ENCODE measurements at places on chromosomes 2 and 18.

DNA sequence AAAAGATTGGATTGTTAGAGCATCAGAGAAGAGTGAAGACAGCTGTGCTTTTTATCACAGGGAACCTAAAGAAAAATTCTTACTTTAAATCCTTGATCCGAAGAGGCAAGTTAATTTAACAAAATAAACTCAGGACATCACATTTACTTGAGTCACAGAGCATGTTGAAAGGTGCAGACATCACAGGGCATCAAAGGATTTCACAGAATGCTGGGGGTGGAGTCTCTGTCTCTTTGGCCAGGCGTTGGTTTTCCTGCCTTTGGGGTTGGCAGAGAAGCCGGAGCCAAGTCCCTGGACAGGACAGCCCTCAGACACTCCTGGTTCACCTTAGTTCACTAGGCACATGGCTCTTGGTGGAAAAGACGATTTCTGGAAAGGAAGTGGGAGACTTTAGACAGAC lies 56.3 kb downstream of the SH3RF3 start:
- DNase-seq: no peak

GRCh38 chr2:173874003-173874893 lies 90.9 kb downstream of the SP3 start:
- DNase-seq: no peak

DNA sequence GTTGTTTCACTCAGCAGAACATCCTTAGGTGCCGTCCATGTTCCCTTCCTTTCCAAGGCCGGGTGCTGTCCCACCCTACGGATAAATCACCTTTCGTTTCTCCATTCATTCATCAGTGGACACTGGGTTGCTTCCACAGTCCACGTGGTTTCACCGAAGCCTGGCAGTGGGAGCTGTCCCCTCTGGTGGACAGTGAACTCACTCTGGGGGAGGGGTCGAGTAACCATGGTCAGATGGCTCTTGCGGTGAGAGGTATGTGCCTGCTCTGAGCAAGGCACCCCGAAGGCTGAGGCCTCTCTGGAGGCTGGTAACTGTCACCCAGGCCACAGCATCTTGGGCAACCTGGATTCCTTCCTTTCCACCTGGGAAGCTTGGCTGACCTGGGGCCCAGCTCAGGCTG lies 61.5 kb upstream of the TWIST2 start:
- no peak for DNase-seq

- DNase-seq: no peak
Observed at GRCh38 chr2:46950314-46950713, 34.7 kb upstream of the MCFD2 start.

- no peak for DNase-seq
Observed at GRCh38 chr18:62848946-62849345, 133.6 kb downstream of the PHLPP1 start.

- DNase-seq: no peak
Observed at GRCh38 chr2:144771348-144771747, 251.4 kb upstream of the ZEB2 start.

- no peak for DNase-seq
Observed at GRCh38 chr2:180730976-180731375, 249.4 kb upstream of the UBE2E3 start.

GRCh38 chr2:181984814-181985631 lies 630 bp upstream of the PPP1R1C start:
- no peak for DNase-seq

DNA sequence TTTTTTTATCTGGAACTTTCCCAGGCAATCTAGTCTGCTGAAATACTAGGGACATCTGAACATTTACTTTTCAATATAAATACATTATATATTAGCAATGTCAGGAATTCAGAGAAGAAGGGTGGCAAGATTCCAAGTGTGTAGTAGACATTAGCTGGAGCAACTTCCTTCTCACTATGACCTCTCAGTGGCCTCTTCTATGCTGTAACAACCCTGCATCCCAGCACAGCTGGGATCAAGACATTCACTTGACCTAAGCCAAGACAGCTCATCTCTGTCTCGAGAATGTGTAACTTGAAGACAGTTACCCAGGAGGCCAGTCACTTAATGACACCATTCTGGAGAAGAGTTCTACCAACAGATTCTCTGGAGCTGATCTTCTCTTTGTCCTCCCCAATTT lies 61.7 kb upstream of the RALBP1 start:
- no peak for DNase-seq

GRCh38 chr2:43455731-43456642 lies 139.9 kb downstream of the THADA start:
- no peak for DNase-seq

DNA sequence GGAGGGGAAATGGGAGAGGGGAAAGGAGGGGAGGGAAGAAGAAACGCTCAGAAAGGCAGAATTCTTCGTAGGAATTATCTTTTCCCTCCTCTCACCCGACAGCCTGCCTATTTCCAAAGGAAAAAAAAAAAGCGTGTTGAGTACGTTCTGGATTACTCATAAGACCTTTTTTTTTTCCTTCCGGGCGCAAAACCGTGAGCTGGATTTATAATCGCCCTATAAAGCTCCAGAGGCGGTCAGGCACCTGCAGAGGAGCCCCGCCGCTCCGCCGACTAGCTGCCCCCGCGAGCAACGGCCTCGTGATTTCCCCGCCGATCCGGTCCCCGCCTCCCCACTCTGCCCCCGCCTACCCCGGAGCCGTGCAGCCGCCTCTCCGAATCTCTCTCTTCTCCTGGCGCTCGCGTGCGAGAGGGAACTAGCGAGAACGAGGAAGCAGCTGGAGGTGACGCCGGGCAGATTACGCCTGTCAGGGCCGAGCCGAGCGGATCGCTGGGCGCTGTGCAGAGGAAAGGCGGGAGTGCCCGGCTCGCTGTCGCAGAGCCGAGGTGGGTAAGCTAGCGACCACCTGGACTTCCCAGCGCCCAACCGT lies at the start of gene GAD1:
GAD1 (plus strand) TSS at position 384 of the 589 bp plus-strand sequence. CDS start 1,705 bp downstream, outside the sequence.
- DNase-seq: peak; percentile 35

DNA sequence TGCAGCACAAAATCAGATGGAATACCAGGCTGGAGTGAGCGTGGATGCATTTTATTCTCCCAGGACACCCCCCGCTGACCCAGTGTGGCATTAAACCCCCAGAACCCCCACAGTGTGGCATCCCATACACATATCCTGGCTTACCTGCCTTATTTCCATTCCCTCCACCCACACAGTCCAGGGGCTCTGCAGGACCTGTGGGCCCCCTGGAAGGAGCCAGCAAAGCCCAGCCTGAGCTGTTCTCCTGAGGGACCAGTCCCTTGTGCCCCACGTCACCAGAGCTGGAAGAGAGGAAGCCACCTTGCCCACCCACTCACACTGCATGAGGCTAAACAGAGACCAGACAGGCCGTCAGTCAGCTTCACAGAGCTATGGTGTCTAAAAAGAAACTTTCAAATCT lies 20.1 kb downstream of the ST8SIA5 start:
- DNase-seq: no peak

DNA sequence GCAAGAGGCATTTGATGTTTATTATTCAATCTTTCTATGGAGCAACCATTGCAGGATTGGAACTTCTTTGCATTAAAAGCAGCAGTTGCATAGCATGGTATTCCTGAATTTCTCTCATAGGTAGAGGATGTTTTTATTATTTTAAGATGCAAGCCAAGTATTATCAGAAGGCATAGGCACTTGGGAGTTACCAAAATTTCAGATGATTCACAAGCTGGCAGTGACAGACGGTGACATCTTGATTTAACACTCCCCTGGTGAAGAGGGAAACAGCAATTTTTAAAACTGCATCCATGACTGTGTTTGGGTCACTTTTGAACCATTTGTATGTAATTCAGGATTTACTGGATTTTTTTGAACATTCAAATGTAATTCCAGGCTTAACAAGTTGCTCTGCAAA lies 654.3 kb downstream of the SLC4A3 start:
- no peak for DNase-seq

DNA sequence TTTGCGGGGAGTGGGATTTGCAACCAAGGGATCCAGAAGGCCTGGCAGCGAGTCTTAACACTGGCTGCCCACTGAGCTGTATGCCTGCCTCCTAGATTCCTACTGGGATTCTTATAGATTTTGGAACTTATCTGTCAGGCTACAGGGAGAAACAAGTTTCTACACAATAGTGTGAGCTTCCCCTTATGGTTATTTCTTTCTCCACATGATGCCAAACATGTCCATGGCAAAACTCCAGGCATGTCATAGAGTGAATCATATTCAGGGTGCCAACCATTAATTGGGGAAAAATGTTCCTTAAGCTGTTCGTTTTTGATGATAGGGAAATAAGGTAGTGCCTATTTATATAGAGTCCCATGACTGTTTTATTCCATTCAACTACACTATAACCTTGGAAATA lies 1185.2 kb upstream of the CELF4 start:
- DNase-seq: no peak

DNA sequence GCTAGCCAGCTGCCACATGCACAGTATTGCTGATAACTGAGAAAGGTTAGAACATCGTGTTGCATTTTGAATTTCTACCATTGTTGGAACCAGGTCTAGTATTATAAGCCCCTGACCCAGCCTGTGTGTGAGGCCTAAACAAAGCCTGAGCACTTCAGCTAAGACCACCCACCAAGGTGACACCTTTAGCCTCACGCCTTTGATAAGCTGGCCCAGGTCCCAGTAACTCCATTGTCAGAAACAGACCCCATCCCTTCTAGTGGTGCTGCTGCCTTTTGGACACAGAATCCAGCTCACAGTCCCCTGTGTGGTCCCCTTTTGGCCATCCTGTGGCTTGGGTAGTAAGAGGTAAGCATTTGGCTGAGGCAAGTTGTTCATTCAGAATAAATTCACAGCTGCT lies 1.6 kb downstream of the ELMOD3 start:
- DNase-seq: no peak

GRCh38 chr2:69831354-69831905 lies 2.0 kb downstream of the GMCL1 start:
- no peak for DNase-seq

DNA sequence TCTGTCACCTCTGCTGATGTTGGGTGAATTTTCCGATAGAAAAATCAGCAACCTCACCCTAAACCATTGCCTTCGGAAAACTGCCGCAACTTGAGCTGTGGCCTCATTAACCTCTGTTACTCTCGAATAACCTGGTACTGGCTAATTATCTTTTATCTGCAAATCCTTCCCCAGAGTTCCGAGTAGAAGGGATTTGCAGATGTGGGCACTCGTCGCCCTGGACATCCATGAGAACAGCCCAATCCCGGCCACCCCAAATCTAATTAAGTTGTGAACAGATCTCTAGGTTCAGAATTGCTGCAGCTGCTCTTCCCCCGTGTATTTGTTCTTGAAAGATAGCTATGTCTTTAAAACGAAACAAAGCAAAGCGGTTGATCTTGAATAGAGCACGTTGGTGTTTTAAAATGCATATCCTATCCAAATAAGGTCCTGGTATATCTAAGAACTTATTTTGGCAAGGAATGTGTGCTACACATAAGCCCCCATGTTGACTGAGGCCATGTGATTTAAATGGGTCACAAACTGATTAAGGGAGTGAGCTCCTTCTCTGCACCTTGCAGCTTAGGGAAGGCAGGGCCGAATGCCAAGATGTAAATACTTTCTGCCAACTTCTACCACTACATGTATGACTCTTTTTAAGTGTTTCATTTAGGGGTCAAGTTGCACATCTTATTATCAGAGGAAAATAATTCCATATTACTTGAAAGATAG lies 88.2 kb downstream of the MTCL1 start:
- DNase-seq: no peak

DNA sequence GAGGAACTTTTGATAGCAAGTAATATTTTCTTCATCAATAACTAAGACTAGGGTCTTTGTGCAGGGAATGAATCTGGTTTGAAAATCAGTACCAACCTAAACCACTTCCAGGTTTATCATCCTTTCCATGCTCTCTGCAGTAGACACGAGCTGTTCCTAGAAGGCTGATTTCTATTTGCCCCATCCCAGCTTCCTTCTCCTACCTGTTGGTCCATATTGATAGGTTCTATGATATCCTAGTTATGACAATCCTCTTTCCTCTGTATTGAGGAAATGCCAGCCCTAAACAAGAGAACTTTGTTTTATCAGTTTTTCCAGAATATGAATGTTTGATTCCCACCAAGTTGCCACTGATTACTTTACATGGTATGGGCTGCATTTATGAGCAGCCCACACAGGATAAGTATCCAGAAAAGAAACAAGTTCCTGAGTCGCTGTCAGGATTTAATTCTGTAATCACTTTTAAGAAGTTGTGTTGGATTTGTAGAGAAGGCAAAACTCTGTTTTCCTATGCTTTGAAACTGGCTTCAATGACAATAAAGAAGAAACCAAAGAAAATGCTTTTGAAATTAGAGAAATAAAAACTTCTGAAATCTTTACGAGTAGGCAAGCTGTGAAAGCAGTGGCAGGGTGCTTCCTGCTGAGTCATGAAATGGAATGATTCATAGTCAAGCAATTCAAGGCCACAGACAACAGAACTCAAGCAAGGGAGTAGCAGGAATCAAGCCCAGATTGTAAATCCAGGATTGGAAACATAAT lies 37.3 kb upstream of the TANK start:
- DNase-seq: no peak

DNA sequence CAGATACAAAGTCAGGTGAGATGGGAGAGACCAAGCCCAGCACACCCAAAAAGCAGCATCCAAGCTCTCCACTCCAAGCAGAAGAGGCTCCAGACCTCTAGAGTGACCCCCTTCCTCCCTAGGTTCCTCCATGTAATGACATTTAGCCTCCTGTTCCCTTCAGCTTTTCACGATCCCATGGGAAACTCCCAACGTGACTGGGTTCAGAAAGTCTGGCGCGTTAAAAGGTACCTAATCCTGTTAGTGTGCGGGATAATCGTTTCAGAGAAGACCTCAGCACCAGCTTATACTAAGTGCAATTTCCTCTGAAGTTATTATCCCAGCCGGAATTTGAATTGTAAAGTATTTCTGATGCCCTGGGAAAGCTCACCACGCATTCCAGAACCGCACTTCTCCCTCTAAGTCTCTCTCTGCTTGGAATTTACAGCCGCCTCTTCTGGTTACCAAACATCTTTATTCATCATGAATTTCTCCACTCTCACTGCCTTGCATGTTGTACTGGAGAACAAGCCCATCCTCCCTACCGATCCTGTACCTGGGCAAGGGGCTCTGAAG lies 46.9 kb downstream of the CCBE1 start:
- DNase-seq: no peak

GRCh38 chr18:37426586-37426985 lies 139.0 kb downstream of the CELF4 start:
- DNase-seq: no peak

GRCh38 chr18:57077786-57078552 lies 68.9 kb upstream of the BOD1L2 start:
- DNase-seq: peak; percentile 5

- no peak for DNase-seq
Observed at GRCh38 chr18:2681993-2682603, 26.6 kb downstream of the SMCHD1 start.

DNA sequence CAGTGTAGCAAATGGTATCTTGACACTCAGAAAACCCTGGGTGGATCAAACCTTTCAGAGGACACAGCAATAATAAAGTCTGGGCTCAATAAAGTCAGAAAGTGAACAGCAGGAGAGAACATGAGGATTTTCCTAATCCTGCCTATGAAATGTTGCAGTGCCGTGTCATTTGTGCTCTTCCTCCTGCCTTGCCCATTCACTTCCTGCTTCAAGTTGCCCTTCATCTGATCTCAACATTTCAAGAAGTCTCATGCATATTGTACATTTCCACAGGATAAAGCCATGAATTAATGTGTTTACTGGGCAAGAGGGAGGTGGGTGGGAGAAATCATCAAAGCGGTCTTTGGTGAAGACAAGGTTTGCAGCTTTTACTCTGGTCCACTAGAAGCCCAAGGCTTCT lies 51.1 kb upstream of the STPG4 start:
- DNase-seq: no peak
